HFF-Myc (cell line): ENCODE measurements at places on chromosomes 11 and 22.

- DNase-seq, result no peak
Observed at GRCh38 chr11:118533769-118534729, 3.1 kb downstream of the TMEM25 start.

- no peak for DNase-seq
Observed at GRCh38 chr11:130585545-130585944, 137.1 kb downstream of the ADAMTS15 start.

DNA sequence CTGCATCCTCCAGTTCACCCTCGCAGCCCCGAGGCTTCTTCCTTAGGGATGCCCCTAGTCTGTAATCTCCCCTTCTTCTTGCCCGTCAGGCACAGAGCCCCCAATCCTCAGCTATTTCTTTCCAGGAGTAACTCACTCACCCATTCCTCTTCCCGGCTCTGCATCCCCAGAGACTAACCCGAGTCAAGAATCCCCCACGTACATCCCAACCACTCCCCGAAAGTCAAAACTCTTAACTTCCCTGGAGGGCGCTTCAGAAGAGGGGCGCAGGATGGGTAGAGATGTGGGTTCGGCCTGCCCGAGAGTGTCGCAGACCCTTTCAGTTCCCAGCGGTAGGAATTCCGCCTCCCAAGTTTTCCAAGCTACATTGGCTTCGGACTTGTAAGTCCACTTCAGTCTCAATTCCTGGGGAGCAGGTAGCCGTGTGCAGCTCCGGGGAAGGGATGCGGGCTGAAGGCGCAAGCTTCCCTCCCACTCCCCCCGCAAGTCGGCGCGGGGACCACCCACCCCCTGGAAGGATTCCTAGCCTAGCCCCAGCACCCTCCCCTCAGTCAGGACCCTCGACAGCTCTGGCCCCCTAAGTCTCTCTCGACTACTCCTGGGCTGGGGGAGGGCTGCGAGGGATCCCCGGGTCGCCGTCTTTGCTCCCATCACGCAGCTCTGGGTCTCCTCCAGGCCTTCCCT, 871 bp downstream of the BDNF start:
- DNase-seq, result no peak

DNA sequence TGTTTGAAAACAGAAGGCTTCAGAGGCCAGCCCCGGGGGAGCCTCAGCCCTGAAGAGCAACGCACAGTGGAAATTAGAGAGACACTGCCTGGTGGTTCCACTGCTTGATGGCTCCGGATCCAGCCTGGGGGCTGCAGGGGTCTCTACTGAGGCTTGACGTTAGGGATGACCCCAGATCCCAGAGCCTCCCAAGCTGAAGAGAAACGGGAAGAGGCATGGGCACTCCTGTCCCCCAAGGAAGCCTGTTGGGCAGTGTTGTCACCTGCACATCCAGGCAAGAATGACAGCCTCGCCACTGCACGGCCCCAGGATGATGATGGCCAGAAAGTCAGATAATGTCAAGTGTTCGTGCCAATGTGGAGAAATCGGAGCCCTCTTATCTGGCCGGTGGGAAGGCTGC, 56.8 kb upstream of the FGF3 start:
- no peak for DNase-seq

- no peak for DNase-seq
Observed at GRCh38 chr11:46490666-46491065, 99.1 kb upstream of the CHRM4 start.

DNA sequence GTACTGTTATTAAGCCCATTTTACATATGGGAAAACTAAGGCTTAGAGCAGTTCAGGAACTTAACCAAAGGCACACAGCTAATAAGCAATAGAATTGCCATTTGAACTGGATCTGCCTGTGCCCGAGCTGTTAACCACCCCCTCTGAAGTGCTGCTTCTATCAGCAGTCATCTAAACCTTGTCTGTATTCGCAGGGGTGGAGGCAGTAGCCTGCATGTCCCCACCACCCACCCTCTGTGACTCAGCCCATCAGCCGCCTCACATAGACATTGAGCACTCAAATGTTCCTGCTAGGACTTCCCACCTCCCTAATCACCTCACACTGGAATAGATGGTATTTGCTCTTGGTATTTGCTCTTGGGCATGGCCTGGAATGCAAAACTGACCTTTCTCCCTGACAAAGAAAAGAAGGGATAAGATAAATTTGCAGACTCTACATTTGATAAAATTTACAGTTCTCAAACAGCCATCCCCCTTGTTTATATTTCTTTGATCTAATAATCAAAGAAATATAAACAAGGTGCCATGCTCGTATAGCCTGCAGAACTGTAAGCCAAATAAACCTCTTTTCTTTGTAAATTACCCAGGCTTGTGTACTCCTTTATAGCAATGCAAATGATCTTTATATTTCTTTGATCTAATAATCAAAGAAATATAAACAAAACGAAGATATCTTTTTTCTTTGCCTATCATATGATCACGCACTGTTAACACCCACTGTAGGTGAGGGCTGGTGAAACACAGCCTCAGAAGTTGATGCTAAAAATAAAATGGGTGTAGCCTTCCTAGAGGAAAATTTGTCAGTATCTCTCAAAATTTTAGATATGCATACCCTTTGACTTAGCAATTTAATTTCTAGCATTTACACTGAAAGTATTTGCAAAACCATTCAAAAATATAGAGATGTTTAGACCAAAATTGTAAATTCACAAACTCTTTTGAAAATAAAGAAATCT, 15.9 kb downstream of the DKK3 start:
- DNase-seq, result no peak

GRCh38 chr11:14370496-14370895, 11.5 kb upstream of the RRAS2 start:
- no peak for DNase-seq

DNA sequence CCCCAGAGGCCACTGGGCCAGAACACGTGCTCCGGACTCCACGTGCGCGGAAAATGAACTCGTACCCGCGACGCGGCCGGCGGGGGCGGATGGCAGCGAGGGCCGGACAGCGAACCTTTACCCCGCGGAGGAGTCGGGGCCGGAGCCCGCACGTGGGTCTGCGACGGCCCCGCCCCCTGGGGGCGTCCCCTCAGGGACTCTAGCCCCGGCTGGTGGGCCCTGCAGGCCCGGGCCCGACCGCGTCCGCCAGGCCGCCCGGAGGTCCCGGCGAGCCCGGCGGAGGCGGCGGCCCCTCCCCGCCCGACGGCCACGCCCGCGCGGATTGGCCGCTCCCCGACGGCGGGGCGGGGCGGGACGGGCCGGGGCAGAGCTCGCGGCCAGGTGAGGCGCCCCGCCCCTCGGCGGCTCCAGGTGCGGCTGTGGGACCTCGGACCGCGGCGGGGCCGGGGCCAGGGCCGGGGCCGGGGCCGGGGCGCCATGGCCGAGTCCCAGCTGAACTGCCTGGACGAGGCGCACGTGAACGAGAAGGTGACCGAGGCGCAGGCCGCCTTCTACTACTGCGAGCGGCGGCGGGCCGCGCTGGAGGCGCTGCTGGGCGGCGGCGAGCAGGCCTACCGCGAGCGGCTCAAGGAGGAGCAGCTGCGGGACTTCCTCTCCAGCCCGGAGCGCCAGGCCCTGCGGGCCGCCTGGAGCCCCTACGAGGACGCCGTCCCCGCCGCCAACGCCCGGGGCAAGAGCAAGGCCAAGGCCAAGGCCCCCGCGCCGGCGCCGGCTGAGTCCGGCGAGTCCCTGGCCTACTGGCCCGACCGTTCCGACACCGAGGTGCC, at the start of gene FAM83F:
FAM83F (plus strand) TSS at position 389 of the 827 bp plus-strand sequence; CDS start at position 478, 89 bp downstream.
- no peak for DNase-seq

GRCh38 chr22:35539910-35540594, 579 bp upstream of the RASD2 start:
- DNase-seq, result no peak

- no peak for DNase-seq
Observed at GRCh38 chr11:132874638-132875037, 657.7 kb downstream of the OPCML start.

DNA sequence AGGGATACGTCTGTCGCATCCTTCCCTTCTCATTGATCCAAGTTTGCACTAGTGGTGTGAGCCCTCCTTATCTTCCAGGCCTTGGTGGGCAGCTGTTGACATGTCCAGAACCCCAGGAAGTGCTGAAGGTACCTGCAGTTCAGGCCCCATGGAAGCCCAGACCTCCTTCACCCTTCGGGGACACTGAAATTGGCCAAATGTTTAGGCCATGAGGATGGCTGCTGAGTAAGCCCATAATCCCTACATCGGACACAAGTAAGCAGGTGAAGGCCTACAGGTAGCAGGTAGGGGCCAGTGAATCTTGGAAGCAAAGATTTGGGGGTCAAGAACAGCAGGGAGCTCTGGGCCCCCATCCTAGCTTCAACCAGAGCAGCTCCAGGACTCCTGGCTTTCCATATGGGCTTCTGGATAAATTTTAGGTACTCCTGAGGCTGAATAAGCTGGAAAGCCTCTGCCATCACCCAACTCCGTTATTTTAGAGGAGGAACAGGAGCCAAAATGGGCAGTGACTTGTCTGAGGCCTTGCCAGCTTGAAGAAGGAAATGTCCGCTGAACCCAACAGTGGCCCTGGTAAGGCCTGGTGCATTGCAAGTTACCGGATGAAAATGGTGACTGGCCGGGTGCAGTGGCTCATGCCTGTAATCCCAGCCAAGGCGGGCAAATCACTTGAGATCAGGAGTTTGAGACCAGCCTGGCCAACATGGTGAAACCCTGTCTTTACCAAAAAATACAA, 45.2 kb downstream of the MORC2 start:
- DNase-seq, result no peak

DNA sequence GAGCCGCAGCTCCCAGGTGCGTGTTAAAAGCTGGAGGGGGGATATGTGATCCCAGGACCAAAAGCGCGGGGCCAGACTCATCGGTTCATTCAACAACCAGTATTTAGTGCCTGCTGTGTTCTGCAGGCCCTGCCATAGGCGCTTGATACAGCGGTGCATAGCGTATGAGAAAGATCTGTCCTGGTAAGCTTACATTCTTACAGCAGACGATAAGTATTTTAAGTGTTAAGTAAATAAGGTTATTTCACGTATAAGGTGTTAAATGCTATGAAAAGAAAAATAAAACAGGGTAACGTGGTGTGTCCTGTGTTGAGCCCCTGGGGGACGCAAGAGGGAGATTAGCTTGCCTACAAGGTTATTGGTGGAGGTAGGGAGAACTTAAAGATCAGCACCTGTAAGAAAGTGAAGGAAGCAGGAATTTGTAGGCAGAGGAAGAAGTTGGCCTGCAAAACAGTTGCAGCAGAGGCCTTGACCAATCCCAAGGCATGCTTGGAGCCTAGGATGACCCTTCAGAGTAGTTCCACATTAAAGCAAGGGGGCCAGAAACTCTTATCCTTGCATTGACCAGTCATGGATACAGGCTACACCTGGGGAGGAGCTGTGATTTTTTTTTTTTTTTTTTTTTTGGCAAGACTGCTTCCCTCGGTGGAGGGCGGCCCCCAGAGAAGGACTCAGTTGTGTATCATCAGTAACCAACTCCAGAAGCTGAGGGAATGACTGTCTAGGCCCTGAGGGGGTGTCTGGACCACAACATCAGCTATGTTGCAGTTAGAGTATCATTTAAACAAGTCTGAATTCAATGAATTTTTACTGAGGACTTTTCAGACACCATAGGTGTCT, 487 bp upstream of the LIPT2 start:
- no peak for DNase-seq
